Subcutaneous adipose tissue (tissue), 4 donors: ENCODE measurements at places on chromosomes 5 and 9. TPM values are rescaled to one million over a fixed set of nuclear protein-coding genes. Genes with fewer than 3 reads are reported as not detected.

C1QTNF3 gene
- 4.1 TPM for total RNA-seq

PCDHA10 gene
- 0.65 TPM for total RNA-seq

HRCT1 gene
- total RNA-seq = 24.4 TPM

SLC25A2 gene
- 2.3 TPM for total RNA-seq

GRXCR2 gene
- total RNA-seq = not detected
